DND-41 (cell line): ENCODE measurements at places on chromosomes 6 and 20.

DNA sequence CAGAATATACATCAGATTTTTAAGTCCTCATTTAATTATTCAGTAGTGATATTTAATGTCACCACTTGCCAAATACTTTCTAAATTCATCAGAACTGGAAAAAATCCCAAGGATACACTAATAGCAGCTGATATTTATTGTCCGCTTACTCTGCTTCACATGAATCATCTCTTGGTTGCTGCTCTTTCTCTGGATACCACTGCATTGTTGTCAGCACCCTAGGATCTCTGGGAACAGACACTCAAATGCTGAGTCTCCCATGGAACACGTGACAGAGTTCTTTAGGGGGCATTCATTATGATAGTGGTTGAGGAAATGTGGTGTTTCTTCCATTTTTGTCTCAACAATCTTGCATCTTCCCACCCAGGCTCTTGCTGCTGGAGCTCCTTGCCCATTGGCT lies 318.0 kb downstream of the RFPL4B start:
- DNase-seq, result no peak

GRCh38 chr20:50859161-50859560 lies 64.3 kb downstream of the BCAS4 start:
- no peak for DNase-seq

- DNase-seq, result no peak
Measured at GRCh38 chr20:62685781-62686555, 22.7 kb upstream of the NTSR1 start.

DNA sequence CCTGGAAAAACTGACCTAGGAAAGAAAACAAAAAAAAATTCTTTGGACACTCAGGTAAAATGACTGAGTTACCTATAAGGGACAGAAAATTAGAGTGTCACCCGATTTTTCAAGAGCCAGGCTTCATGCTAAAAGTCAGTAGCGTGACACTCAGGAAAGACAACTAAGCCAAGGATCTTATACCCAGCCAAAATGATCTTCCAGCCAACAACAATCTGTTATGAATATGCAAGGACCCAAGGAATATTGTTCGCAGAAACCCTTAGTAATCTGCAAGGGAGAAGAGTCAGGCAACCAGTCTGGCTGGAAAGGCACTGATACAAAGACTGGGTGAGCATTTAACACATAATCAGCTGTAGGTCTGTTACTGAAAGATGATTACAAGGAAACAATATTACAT lies 203.6 kb downstream of the GMPR start:
- DNase-seq, result no peak

GRCh38 chr20:35151736-35152135 lies 4.6 kb upstream of the EDEM2 start:
- DNase-seq, result no peak

DNA sequence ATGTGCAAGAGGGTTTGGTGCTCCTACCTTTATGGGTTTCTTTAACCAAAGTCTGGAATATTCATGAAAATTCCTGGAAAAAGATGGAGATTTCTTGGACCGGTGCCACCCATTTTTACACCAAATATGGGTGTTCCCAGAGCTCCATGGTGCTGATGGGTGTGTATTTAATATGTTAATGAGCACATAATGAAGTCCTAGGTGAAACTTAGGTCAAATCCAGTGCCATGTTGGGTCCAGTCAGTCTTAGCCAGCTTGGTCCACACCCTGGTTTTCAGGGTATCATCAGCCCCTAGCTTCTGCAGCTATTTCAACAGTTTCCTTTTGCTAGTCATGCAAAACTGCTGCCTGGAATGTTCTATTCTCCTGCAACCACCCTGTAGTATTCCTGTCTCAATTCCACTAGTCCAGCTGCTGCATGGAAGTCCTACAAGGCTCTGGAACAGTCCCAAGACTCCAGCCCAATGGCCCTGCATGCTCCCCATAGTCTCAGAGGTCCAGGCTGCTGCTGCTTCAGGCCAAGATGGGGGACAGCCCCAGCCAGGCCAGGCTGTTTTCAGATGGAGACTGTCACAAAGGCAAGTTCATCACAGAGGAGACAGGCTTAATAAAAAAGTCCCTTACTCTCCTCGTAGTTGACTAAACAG lies 31.8 kb downstream of the CST9L start:
- DNase-seq, result no peak

GRCh38 chr6:747921-748320 lies 55.0 kb upstream of the EXOC2 start:
- DNase-seq, result no peak

GRCh38 chr20:52888096-52888495 lies 84.1 kb upstream of the TSHZ2 start:
- no peak for DNase-seq

- no peak for DNase-seq
Measured at GRCh38 chr20:44309763-44310663, 989 bp downstream of the FITM2 start.

GRCh38 chr6:6932341-6932740 lies 175.4 kb upstream of the RREB1 start:
- DNase-seq, result no peak

- no peak for DNase-seq
Measured at GRCh38 chr6:87879132-87879861, 168.3 kb upstream of the SPACA1 start.
